EL (cell line): ENCODE measurements at places on chromosomes 5 and 9.

- no peak for DNase-seq
Measured at GRCh38 chr5:34030048-34030447, 13.0 kb downstream of the C1QTNF3 start.

DNA sequence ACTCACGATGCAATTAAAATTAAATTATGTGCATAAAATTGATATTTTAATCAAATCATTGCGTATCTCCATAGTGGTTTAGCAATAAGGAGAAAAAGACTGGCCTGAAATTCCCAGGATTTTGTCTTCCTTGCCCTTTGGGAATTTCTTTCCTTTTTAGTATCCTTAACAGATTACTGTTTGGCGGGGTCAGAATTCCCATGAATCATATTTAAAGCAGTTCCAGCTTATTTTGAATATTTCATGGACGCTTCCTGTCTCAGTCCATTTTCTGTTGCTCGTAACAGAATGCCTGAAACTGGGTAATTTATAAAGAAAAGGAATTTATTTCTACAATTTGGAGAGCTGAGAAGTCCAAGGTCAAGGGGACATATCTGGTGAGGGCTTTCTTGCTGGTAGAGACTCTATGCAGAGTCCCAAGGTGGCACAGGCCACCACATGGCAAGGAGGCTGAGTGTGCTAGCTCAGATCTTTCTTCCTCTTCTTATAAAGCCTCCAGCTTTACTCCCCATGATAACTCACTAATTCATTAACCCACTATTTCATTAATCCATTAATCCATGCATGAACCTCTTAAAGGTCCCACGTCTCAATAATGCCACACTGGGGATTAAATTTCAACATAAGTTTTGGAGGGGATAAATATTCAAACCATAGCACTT lies 37.8 kb downstream of the CDH6 start:
- peak; percentile 9 for DNase-seq

GRCh38 chr9:28847331-28847730 lies 1274.0 kb upstream of the C9orf72 start:
- no peak for DNase-seq

DNA sequence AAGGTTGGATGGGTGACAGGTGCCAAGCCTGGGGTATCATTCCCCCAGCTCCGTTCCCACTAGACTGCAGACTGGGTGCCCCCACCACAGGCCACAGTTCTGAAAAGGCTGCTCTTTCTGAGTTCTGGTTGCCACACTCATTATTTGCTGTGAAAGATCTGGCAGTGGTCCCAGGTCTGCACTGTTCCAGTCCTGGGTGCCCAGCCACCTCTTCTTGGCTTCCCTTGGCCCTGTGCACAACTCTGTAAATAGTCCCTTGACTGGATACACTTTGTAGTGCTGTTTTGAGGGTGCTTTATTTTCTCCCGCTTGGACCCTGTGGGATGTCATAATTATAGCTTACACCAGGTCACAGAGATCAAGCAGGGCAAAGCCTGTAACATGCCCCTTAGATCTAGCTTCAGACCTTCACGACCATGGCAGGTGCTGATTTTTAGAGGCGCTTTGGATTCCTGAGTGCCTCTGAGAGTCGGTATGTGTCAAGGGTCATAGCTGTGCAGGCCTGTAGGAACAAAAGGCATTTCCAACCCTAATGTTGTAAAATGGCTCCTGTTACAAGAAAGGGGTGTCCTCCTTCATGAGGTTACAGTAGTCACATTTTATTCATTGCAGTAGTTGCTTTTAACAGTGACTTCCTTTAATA lies 344.9 kb downstream of the ICE1 start:
- no peak for DNase-seq

- peak; percentile 52 for DNase-seq
Measured at GRCh38 chr5:55324815-55325418, 17.1 kb downstream of the MTREX start.

- no peak for DNase-seq
Measured at GRCh38 chr5:135033901-135034235, at the start of gene PITX1. Gene PITX1, minus strand, starts transcription at chr5:135034228. Its CDS starts 347 bp downstream, at chr5:135033881.

GRCh38 chr5:85814596-85814995 lies 803.1 kb upstream of the COX7C start:
- DNase-seq: no peak

DNA sequence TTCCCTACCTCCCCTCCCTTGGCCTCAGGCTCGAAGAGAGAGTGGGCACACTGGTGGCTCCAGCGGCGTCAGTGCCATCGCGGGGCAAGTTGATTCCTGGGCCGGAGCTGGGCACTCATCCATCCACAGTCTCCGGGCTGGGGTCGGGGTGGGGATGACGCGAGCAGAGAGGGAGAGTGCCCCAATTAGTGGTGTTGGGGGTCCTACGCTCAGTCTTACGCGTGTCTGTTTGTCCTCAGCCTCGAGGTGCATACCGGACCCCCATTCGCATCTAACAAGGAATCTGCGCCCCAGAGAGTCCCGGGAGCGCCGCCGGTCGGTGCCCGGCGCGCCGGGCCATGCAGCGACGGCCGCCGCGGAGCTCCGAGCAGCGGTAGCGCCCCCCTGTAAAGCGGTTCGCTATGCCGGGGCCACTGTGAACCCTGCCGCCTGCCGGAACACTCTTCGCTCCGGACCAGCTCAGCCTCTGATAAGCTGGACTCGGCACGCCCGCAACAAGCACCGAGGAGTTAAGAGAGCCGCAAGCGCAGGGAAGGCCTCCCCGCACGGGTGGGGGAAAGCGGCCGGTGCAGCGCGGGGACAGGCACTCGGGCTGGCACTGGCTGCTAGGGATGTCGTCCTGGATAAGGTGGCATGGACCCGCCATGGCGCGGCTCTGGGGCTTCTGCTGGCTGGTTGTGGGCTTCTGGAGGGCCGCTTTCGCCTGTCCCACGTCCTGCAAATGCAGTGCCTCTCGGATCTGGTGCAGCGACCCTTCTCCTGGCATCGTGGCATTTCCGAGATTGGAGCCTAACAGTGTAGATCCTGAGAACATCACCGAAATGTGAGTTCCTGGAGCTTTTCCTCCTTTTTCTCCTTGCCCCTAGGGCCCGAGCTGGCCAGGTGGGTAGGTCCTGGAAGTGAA lies 861 bp downstream of the NTRK2 start:
- DNase-seq: no peak

DNA sequence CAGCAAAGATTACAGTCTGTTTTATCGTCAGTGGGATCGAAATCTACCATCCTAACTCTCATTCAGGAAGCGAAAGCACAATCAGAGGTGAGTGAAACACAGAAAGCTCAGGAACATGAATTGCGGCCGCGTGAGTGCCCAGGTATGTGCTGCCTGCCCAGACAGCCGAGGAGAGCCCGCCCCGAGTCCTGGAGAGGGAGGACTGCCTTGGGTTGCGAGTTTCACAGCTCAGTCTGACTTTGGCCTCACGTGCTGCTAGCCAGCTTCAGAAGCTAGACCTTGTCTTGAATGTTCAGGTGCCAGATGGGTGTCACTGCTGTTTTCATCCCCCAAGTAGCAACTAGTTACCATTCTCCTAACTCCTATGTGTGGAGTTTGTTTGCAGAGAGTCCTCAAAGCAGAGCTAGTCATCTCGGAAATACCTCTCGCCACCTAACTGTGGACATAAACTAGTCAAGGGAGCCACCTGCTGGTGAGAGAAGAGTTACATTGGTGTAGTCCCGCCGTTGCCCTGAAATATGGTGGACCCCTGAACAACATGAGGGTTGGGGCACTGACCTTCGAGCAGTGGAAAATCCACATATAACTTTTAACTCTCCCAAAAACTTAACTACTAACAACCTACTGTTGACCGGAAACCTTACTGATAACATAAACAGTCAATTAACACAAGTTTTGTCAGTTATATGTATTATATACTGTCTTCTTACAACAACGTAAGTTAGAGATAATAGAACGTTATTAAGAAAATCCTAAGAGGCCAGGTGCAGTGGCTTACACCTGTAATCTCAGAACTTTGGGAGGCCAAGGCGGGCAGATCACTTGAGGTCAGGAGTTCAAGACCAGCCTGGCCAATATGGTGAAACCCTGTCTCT lies 80.9 kb downstream of the GOLPH3 start:
- DNase-seq: peak; percentile 75

DNA sequence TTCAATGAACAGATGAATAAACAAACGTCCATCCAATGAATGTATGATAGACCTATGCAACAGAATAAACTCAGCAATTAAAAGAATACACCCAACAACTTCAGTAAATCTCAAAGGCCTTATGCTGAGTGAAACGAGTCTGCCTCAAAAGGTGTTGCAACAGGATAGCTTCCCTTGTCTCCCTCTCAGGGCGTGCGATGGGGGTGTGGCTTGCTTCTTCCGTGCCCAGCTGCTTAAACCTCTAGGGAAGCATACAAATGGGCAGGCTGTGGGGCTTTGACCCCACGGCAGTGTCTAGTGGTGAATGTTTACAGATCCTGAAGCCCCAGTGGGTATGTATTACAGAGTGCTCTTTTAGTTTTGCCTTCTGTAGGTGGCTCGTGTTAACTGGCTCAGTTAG lies 87.0 kb upstream of the CCL21 start:
- DNase-seq: no peak

GRCh38 chr5:34666392-34667080 lies 10.4 kb downstream of the RAI14 start:
- no peak for DNase-seq

DNA sequence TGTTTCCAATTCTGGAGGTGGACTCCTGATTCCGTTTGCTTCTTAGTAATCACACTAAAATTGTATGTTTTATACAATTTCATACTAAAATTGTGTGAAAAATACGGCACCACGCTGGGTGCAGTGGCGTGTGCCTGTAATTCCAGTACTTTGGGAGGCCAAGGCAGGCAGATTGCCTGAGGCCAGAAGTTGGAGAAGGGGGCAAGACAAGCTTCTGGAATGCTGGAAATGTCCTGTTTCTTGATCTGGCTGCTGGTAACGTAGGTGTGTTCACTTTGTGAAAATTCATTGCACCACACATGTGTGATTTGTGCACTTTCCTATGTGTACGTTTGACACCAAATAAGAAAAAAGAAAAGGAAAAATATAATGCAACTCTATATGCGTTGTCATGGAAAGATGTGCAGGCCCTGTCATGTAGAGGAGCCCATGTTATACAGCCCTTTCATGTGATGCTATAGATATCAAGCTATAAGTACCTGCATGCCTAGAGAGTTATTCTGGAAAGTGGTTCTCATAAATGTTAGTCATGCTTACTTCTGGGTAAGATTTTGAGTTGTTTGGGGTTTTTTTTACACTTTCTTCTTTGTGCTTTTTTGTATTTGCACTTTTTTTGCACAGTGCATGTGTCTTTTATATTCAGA lies 119.9 kb downstream of the TMEM174 start:
- DNase-seq: no peak

DNA sequence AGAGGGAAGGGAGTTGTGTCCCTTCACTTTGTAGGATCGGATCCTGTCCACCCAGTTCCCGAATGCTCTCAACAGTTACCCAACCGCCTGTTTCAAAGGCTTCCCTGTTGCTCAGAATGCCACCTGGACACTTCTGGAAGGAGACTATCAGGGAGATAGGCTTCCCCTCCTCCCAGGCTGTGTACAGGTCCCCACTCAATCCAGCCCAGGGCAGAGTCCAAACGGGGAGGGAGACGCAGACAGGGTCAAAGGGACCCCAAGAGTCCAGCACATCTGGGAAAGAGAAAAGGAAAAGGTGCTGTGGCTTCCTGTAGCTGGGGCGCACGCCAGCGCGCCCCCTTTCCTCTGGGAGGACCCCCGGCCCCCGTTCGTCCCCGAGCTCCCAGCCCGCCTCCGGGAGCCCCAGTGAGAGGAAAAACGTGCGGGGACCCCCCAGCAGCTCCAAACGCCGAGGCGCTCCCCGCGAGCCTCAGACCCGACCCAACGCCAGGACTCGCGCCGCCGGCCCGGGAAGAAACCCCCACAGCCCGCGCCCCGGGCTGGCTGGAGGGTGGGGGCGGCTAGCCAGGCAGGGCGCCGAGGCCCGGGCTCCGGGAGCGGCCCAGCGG lies 640 bp downstream of the SURF4 start:
- DNase-seq: peak; percentile 58

- DNase-seq: no peak
Measured at GRCh38 chr9:6188466-6188865, 27.1 kb upstream of the IL33 start.

DNA sequence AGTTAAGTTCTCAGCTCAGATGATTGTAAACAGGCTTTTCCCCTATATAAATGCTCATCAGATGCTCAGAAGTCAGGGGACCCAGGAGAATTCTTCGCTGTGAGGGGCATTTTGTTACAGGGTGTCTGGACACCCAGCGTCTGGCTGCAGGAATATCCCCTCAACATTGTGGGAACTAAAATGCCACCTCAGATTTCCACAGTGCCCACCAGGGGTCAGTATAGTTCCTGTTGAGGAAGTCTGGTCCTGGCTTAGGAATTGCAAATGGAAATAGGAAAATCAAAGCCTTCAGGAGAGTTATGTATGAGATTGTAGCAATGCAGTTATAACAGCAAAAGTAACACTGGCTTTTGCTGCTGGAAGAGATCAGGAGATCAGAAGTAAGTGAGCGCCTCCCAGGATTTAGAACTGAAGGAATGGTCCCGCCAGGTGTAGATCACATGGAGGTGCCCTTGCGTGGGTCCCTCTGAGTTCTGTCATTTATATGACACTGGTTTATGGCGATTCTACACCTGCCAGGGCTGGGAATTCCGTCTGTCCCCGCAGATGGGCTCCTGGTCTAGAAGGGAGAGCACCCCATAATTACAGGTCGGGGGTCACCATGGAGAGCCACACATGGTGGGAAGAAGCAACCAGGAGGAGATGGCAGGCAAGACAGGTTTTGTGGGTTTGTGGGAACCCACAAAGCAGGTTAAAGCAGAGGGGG lies 47.1 kb upstream of the CTSL start:
- peak; percentile 71 for DNase-seq

DNA sequence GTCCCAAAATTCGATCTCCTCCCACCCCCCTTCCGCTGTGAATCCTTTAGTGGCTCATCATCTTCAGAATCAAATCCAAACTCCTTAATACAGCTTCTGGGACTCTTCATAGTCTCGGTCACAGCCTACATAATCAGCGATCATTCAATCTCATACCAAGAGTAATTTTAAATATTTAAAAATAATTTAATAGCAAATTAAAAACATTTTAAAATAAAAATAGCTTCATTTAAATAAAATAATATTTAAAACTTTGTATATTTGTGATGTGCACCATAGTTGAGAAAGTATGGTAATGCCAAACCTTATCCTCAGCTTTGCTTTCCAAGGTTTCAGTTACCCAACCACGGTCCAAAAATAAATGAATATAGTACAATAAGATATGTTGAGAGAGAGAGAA lies 70.0 kb upstream of the NR3C1 start:
- DNase-seq: no peak

DNA sequence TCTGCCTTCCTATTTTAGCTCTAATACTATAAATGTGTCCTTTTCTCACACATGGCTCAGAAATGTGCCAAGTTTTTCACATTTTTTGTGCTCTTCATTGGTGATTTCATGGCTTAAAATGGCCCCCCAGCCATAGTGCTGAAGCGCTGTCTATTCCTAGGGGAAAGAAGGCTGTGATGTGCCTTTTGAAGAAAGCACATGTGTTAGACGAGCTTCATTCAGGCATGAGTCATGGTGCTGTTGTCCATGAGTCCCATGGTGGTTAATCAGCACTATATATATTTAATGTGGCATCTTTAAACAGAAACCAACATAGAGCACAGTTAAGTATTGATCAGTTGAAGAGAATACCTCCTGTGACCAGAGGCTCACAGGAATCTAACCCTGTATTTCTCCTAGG lies 55.8 kb downstream of the PDE8B start:
- peak; percentile 63 for DNase-seq
